T-helper 1 cell (primary cell): ENCODE measurements at places on chromosomes 5 and 9.

DNA sequence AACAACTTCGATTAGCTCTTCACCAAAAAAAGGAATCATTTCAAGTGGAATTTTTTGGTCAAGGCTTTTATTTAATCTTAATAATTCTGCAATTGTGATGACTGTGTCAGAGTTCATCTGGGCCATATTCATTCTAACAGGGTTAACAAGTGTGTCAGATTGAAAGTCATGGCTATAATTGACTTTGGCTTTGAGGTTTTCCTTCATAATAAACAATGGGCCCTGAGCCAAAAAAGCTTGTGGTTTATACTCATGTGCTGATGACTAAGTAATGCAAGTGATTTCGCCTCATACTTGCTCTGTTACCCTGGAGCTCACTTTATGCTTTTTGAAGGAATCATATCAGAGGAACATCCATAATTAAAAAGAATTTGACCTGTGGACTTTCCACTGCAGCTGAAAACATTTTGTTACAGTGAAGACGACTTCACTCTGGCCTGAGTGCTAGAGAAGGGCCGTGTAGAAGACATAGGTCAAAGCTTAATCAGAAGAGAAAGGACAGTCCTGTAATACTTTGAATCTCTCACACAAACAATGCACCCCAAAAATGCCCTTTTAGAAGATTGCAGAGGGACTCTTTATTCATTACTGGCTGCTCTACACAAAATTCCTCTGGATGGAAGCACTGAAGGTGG is 101.7 kb downstream of the GDNF start:
- DNase-seq, result no peak

DNA sequence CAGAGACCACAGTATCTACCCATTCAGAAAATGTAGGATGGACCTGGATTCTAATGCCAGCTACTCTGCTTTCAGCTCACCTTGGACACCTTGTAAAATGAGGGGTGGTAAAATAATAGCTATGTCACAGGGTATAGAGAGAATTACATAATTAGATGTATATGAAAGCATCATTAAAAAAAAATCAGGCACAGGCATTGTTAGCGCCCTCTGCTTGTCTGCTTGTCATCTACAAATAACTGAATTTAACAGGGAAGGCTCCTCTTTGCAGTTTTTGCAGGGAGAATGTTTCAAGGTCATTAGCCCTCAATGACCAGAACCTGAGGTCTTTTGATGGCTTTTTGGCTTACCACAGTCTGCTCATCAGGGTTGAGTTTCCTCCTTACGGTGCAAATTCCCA is 58.0 kb downstream of the GPR21 start:
- DNase-seq, result no peak

DNA sequence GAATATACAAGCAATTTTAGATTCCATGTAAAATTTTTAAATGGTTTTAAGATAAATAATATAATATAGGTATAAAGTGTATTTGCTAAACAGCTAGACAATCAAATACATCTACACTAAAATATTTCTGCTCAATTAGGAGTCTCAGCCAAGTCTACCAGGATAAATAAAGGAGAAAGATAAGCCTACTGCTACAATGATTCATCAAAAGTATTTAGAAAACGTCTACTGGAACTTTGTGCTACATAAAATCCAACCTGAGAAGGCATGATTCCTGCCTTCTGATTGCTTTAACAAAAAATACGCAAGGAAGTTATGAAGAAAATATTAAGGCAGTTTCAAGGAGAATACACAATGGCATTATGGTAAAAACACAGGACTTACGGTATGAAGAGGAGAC is 570.6 kb downstream of the EFNA5 start:
- no peak for DNase-seq

DNA sequence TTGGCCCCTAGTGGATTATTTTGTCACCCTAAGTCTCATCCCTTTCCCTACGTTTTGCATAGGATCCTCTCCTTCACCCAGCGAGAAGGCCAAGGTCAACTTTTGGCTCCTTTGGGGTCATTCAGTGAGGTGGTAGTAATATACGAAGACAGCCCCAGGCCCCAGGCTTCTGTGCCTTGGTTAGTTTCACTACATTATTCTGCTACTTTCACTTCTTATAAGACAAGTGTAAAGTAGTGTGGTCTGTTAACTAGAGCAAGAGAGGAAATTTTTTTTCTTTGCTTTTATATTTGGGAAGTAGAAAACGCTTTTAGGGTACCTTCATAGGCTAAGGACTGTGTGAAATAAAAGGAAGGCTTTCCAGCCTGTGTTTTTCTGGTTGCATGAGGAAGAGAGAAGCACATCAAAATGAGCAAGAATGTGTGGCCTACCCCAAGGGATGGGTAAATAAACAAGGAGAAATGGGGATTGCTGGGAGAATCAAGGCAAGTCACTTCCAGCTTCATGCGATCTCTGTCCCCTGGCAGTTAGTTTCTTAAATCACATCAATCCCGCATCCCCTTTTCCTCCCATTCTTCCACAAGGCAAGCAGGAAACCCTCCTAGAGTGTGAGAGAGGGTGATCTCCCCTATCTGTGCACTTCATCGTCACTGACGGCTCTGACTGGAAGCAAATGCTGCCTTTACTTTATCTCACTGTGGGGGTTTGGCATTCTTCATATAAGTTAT is 677.0 kb upstream of the WWC1 start:
- DNase-seq, result no peak

- no peak for DNase-seq
Observed at GRCh38 chr9:130904070-130905044, 7.7 kb upstream of the QRFP start.

- DNase-seq, result no peak
Observed at GRCh38 chr9:134230092-134230941, 66.0 kb upstream of the RNU6ATAC start.

- DNase-seq, result no peak
Observed at GRCh38 chr9:110443146-110443865, 105.6 kb upstream of the TXNDC8 start.

DNA sequence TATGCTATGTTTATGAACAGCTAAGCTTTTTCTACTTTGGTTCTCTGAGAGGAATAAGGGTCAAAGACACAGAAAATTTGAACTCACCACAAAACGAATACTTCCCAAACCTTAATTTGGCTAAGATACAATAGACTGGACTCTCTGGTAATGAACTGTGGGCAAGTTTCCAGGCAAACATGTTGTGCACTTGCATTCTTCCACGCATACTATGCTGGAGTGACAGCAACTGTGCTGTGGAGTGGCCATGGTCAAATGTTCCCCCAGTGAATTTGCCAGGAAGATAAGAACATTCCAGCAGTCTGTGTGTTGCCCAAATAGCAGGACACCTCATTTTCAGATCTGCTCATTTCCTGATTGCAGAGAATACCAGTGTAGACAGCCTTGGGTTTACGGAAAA is 275.3 kb upstream of the IL12B start:
- DNase-seq, result no peak

DNA sequence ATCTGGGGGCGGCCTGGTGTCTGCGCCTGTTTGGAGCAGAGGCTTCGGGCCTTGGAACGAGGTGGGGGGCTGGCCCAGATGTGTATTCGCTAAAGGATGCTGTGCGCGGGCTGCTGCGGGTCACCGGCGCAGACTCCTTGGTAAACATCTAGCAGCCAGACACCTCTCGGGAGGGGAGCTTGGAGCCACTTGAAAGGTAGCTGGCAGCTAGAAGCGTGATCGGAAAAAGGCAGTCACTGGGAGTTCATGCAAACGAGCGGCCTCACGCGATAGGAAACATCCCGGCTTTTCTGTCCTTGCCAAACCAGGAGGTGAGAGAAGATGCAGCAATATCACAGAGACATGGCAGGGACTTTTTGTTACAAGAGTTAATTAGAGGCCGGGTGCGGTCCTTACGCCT is 8.1 kb downstream of the LAMC3 start:
- no peak for DNase-seq

DNA sequence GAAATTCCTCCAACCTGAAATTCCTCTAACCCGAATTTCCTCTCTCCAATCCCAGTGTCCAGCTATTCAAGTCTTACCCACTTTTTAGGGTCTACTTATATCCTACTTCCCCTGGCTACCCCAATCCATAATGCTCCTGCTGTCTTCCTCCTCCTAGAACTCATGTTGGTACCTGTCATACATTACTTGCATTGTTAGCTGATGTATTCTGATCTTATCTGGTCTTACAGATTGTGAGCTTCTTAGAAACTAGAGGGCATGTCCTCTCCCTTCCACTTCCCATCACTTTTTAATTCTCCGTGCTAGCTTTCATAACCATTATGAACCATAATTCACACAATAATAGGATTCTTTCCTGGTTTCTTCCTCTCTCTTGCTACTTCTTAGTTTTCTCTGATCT is 336.1 kb downstream of the CWC27 start:
- DNase-seq, result no peak

DNA sequence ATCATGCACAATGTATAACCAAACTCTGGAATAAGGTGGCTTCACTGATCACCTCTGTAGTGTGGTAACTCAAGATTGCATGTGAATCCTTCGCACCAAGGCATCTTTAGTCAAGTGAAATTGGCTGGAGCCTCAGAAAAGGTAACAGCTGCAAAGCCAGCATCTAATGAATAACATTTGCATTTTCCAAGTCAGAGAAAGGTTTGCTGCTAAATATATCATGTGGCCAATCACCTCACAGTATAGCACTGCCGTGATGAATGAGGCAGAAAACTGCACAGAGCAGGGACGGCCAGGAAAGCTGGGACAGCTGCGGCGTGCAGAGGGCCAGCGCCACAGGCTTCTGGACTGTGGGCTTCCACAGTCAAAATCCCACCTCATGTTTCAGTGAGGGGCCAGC is 18.5 kb downstream of the MRPS27 start:
- no peak for DNase-seq

- no peak for DNase-seq
Observed at GRCh38 chr9:100455470-100455869, 17.5 kb upstream of the TMEFF1 start.

GRCh38 chr9:69173497-69173890 is 583 bp upstream of the TJP2 start:
- no peak for DNase-seq

GRCh38 chr9:108105885-108106284 is 616.3 kb upstream of the KLF4 start:
- no peak for DNase-seq

GRCh38 chr5:168334695-168335094 is 43.2 kb downstream of the WWC1 start:
- no peak for DNase-seq

DNA sequence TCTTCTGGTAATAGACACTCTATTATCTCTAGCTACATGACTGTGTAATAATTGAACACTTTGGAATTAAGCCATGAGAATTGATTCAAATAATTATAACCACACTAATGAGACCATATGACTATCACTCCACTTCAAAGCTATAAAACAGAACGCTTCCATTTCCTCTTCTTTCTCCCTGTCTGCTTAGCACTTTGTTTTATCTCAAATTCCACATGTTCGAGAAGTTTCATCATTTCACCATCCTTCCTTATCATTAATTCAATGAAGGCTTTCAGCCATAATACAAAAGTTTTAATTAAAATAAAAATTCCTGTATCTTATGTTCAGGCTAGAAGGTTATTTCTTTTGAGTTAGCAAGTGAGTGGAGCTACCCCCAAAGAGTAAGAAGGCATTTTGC is 7.4 kb upstream of the DCTN4 start:
- no peak for DNase-seq

- no peak for DNase-seq
Observed at GRCh38 chr5:6805841-6806240, 92.6 kb downstream of the TENT4A start.

GRCh38 chr9:109249615-109250014 is 71.2 kb downstream of the EPB41L4B start:
- no peak for DNase-seq

DNA sequence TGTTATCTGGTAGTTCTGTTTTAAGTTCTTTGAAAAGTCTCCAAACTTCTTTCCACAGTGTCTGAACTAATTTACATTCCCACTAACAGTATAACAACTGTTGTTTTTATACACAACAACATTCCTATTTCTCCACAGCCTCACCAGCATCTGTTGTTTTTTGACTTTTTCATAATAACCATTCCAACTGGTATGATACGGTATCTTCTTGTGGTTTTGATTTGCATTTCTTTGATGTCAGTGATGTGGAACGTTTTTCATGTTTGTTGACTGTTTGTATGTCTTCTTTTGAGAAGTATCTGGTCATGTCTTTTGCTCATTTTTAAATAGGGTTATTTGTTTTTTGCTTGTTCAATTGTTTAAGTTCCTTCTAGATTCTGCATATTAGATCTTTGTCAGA is 12.6 kb upstream of the GRAMD2B start:
- DNase-seq, result no peak
